ENCODE measurements at places on chromosomes 16 and 17.

- DNase-seq: peak; percentile 25
Measured at GRCh38 chr17:33072421-33073161, 80.9 kb downstream of the SPACA3 start.

GRCh38 chr17:1484676-1485422, 7.6 kb downstream of the MYO1C start:
- DNase-seq: peak; percentile 49

DNA sequence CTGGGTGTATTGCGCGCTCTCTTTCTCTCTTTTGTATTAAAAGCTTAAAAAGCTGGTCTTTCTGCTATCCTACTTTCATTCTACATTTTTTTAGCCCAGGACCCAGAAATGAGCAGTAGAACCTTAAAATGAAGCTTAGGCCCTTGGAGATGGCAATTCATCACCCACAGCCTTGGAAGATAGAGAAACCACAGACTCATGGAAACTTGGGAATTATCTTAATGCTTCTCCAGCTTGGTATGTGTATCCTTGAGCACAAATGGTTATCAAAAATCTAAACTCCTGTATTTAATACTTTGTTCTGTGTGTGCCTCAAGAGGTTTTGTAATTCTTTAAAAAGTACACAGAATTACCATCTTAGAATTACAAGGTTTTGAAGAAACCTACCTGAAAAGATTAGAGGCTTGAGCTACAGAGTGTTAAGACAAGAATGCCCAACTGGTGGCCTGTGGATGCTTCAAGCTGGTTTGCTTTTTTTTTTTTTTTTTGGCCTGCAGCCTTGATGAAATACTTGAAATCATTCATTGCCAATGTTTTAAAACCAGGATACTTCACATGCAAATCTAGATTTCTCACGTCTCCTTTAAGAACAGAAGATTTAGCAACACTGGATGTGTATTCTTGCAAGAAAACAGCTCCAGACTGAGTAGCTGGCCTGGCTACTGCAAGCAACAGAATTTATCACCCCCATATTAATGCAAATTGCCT, 105.0 kb downstream of the XYLT1 start:
- DNase-seq: no peak

- DNase-seq: no peak
Measured at GRCh38 chr17:67821871-67822367, 3.4 kb upstream of the BPTF start.

DNA sequence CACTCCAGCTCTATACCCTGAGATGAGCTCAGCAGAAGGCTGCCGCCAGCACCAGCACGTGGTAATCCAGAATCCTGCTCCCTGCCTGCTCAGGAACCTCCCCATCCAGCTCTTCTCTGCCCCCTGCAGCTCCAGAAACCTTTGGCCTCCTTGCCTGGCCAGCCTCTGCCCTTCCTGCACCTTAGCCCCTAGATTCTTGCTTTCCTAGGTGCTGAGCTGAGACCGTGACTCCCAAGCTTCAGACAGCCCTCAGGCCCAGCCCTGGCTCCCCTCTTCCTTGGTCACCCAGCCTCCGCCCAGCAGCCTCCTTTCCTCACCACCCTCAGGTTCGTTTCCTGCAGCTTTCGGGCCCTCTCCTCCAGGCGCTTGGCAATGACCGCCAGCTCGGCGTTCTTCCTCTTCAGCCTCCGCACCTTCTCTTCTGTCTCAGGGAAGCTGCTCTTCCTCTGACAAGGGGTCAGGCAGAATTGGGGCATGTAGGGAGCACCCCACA, 2.6 kb downstream of the TSPOAP1 start:
- DNase-seq: no peak

- DNase-seq: no peak
Measured at GRCh38 chr17:44914698-44915271, 515 bp downstream of the GFAP start.

GRCh38 chr17:77042476-77043231, 98.1 kb upstream of the SEC14L1 start:
- DNase-seq: no peak

GRCh38 chr16:69787883-69788282, 25.8 kb downstream of the WWP2 start:
- no peak for DNase-seq

- no peak for DNase-seq
Measured at GRCh38 chr16:88799569-88800276, 3.9 kb upstream of the CDT1 start.

DNA sequence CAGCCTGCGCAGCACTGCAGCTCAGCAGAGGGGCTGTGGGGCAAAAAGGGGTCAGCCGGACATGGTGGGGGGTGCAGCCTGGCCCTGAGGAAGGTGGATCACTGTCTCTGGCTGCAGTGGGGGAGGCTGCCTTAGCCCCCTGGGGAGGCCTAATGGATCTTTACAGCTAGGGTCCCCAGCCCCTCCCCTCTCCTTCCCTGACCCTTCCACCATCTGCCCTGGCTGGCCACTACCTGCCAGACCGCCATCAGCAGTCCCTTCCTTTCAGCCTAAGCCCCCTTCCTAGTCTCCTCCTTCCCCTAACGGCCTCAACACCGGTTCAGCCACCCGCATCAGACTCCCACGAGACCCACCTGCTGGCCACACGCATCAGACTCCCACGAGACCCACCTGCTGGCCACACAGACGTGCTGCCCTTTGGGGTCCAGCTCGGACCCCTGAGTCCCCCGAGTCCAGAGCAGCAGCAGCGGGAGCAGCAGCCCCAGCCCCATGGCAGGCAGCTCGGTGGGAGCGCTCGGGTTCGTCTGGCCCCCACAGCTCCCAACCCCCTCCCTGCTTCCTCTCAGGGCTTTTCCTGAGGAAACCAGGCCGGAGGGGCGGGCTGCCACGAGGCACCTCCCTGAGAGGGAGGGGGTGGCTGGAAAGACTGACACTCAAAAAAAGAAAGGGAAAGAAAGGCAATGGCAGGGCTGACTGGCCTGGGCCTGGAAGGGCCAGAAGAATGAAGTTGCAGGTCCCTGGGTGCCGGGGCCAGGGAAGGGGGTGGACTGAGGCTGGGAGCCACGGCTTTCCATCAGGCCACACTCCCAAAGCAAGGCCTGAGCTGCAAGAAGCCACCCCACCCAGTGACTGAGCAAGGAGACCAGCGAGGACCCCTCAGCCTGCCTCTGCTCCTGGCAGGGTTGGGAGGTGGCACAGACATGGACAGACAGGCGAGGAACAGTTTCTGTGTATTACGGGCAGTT, at the start of gene SCARF1:
TSS of gene SCARF1 (minus strand) at position 526 of the 965 bp plus-strand sequence. CDS start at position 491, 35 bp downstream.
- DNase-seq: no peak

DNA sequence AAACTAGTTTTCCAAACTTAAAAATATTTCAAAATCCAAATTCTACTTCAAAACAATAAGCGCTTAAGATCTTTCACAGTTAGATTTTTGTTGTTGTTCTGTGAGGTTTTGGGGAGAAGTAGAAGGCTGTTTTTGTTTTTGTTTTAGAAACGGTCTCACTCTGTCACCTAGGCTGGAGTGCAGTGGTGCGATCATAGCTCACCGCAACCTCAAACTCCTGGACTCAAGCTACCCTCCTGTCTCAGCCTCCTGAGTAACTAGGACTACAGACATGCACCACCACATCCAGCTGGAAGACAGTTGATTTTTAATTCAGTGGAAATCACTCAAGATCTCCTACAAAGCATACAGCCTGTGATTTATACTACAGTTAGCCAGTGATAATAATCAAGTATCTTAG, 2.7 kb downstream of the SHCBP1 start:
- DNase-seq: no peak

GRCh38 chr17:61878984-61879612, 15.8 kb upstream of the BRIP1 start:
- no peak for DNase-seq

DNA sequence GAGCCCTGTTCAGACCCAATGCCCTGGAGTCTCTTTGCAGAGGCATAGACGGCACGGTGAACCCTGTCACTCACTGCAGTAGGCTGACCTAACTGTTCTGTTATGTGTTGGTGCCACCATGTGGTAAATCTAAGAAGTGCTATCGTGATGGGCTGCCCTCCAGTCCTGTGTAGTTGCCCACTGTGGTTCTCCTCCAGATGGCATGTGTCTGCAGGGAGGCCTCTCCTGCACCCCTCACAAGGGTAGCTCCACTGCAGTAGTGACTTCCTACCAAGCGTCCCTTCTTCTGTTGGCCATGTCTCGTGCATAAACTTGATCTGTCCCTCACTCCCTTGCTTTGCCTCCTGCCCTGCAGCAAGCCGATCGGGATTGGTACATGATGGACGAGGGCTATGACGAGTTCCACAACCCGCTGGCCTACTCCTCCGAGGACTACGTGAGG, 5.8 kb downstream of the DHX38 start:
- DNase-seq: peak; percentile 73

DNA sequence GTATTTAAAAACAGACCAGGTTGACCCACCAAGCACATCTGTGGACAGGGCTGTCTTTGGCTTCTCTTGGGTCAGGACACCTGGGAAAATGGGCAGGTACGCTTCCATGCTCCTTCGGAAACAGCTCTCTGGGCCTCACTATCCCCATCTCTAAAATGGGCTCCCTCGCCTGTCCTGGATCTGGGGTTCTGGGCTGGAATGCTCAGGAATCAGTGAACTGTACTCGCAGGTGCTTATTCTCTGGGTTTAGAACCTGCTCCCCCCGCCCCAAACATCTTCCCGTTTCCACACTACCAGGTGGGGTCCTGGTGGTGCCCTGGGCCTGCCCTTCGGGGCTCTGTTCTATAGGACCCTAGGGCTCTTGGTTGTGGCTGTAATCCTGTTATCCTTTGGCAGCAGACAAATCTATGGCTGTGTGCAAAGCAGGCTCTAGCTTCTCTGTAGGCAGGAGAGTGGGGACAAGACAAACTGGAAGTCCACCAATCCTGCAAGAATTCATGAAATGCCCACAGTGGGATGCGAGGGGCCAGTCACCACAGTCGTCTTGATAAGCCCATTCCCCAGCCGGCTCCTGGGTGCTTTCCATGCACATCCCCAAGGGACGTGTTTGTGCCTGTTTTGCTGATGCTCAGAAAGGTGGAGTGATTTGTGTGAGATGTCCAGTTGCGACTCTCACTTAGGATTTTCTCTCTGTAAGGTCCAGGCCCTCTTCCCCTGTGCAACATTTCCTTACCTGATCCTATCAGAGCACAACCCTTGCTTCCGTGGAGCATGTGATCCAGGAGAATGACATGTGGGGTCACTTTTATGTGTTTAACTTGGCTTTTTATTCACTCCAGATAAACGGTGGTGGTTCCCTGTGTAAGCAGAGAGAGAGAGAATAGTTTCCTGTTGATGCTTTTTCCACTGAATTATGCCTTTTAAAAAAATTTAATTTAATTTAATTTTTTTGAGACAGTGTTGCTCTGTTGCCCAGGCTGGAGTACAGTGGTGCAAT, 37.2 kb downstream of the HAPSTR1 start:
- DNase-seq: peak; percentile 38

- DNase-seq: peak; percentile 74
Measured at GRCh38 chr16:47965439-47965838, 190.4 kb downstream of the ABCC12 start.

DNA sequence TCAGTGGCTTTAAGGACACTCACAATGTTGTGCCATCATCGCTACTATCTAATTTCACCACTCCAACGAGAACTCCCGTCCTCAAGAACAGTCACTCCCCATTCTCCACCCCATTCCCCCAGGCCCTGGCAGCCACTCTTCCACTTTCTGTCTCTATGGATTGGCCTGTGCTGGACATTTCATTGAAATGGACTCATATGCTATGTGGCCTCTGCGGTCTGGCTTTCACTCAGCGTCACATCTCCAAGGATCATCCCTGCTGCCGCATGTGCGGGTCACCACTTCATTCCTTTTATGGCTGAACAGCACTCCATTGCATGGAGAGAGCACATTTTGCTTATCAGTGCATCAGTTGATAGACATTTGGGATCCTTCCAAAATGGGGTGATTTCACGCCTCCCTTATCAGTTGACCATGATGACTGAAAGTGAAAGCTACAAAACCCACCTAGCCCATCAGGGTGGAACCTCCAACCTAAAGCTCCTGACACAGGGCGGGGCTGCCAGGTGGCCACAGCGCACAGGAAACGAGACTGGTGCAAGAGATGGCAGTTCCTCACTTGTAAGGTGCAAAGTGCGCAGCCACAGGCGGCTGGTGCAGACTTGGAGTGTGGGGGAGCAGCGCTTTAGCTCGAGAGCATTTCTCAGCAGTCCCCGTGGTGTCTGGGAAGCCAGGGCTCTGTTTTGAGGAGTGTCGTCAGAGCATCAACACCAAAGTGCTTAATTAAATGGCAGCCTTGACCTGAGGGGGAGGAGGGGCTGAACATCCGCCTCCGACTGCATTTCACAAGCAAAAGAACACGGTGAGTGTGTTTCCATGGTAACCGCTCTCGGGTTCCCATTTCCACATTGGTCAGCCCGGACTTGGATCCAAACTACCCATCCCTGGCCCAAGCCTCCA, 23.8 kb downstream of the COTL1 start:
- no peak for DNase-seq

DNA sequence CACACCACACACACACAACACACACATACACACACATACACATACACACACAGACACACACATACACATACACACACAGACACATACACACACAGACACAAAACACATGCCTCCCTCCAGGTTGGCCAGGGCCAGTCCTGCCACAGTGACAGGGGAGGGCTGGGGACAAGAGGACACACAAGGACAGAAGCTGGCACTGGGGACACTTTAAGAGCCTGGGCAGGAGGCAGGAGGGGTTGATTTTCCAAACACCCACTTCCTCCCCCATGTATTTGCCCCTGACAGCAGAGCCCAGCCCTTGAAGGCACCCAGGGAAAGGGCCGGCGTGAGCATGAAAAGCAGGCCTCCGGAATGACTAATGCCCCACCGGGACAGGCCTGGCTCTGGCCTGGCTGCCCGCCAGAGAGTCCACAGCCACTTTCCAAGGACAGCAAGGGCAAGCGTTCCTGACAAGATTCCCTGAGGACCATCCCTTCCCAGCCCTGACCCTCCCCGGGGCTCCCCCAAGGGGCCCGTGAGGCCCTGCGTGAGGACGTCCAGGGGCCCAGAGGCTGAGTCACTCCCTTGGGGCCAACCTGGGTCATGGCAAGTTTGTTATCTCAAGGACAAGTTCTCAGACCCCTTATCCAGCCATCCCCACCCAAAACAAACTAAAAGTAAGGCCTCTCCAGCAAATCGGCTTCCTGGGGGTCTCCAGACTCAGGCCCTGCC, 235.6 kb downstream of the ZNF423 start:
- no peak for DNase-seq

DNA sequence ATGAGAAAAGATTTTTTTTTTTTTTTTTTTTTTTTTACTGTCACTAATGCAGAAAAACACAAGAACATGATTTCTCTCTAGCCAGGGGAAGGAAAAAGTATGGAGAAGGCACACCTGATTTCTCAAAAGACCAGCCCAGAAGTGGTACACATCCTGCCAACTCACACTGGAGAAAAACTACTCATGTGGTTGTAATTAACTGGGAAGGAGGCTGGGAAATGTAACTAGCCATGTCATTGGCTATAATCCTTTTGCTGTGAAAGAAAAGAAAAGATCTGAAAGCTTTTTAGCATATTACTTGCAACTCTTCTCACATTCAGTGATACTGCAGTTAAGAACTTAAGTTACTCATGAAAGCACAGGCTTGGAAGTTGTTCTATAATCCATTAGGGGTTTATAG, 195.9 kb upstream of the PMFBP1 start:
- DNase-seq: no peak

DNA sequence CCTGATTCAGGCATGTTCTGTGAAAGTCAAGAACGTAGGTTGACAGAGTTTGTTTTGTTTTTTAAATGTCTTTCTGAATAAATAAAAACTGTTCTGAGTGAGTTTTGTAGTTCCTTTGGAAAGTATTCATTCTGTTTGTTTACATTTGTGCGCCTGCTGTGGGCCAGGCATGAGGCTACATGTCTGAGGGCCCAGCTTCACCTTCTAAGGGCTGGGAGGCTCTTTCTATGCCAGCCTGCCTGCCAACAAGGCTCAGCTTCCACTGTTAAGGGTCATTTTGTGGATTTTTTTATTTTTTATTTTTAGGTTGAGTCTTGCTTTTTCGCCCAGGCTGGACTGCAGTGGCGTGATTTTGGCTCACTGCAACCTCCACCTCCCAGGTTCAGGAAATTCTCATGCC, 6.1 kb downstream of the WWOX start:
- DNase-seq: peak; percentile 68

Data from epithelial cell of esophagus (primary cell).